GM23248 (cell line): ENCODE measurements at places on chromosomes 6 and 20.
A peak's percentile ranks its signal among the peaks of the same experiment; 100 is the strongest.

- DNase-seq, result peak; percentile 83
These were observed 25.8 kb downstream of the HLA-C start for GRCh38 chr6:31246051-31246521.

DNA sequence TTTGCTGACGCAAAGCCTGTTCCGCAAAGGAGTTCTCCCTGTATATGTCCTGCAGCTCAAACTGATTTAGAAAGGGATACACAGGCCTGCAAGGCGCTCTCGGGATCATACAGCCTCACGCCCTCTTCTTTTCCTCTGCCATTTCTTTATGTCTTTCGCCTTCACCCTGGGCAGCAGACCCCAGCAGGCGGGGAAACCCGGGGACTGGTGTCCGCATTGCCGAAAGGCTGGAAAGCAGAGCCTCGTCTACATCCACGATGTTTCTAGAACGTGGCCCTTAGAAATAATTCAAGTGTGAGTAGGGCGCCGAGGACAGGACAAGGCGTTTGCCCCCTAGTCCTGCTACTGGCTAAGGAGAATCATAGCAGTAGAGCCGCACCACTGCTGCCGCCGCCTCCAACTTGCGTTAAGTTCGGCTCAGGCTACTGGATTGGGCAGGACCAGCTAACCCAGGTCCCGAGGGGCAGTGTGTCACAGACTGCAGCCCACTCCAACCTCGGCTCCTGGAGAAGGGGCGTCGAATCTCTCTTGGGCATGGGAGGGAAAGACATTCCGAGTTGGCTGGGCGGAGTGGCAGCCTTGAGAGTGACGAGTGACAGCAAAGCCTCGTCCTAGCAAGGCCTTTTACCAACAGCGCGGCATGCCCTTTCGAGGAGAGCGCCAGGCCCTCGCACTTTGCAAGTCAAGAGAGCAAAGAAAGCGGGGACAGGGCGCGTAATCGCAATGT lies 2.6 kb upstream of the TBX18 start:
- DNase-seq, result no peak

- no peak for DNase-seq
These were observed 105.6 kb upstream of the NXT1 start for GRCh38 chr20:23244916-23245552.

DNA sequence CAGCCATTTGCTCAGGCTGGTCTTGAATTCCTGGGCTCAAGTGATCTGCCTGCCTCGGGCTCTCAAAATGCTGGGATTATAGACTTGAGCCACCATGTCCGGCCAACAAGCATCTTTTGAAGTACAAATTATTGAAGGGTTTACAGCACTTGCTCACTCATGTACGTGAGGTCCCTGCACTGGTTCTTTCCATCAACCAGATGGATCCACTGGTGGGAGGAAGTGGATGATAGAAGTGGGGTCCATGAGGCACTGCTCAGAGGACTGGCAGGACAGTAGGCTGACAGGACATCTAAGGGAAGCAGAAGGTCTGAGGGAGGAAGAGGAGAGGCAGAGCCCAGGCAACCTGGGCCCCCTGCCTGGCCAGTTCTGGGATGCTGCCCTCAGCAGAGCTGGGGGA lies 109.2 kb upstream of the NXT1 start:
- DNase-seq, result no peak

DNA sequence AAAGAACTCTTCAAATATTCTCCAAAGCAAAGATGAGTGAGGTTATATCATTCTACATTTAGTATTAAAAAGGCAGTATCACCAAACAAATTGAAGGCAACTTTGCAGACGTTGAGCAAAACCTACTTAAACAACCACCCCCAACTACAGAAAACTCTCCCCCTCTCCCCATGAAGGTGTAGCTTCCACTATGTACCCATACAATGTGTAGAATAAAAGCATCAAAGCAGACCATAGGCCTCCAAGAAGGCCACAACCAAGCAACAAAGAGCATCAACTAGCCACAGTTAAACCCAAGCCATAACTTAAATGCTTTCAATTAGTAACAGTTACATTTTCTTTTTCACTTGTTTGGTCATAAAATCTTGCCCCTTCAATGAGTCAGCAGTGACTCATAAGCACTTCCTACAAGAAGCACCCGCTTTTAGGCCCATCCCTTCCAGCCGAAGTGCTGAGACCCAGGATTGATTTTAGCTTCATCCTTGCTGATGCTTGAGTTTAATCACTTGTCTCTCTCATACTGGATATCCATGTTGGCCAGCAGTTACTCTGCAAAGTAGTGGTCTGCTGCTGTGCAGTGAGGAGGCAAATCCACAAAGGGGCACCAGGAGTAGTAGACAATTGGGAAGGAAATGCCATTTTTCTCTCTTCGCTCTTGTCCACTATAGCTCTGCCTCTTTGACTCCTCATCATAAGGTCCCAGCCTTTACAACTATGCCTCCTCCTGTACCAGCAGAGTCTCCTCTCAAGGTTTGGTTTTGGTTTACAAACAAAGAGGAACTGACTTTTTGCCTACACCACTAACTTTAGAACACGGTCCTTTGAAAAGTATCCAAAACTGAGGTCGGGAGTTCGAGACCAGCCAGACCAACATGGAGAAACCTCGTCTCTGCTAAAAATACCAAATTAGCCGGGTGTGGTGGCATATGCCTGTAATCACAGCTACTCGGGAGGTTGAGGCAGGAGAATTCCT lies 8.4 kb upstream of the NUP153 start:
- DNase-seq, result peak; percentile 93

- no peak for DNase-seq
These were observed 50.6 kb downstream of the SRC start for GRCh38 chr20:37396416-37397075.

DNA sequence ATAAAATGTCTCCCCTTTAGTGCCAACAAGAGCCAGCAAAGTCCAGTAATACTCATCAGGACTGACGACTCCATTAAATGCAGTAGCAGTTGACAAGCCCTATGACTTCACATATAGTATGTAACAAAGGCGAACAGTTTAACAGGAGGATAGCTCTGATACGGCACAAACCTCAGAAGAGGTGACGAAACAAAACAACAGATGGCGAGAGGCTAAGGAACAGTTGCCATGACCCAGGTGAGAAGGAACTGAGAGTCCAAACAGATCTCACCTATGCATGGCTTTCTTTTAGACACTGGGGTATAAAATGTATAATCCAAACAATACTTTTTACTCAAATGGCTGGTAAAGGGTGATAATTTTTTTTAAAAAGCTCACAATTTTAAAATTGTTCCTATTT lies 37.1 kb downstream of the SYNE1 start:
- DNase-seq, result no peak

- no peak for DNase-seq
These were observed 198.1 kb downstream of the DLL1 start for GRCh38 chr6:170092826-170093225.

DNA sequence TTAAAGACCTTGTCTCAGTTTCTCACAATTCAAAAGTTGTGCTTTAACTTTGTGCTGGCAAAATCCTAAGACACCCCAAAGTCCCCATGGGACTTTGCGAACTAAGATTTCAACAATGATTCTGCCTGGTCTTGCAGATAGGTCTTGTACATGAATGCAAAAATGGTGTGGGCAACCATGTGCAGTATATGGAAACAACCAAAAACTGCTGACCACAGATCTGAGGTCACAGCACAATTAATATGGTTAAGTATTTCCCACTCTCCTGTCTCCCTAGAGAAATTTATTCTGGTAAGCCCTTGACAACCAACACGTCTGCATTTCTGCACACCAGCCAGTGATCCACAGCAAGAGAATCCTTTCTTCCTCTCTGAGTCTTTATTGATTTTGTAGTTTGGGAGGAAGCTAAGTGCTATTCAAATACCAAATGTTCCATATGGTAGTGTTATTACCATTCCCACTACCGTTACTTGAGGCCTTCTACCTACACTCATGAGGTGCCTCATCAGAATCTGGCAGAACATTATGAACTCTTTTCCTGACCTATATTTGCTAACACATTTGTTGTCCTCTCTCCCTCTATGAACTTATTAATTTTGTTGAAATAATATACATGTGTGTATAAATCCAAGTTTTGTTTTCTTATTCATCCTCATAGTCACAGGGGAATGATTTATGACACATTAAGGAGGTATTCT lies 178.7 kb downstream of the ATXN1 start:
- no peak for DNase-seq

GRCh38 chr20:62898970-62899632 lies 27.2 kb downstream of the DIDO1 start:
- no peak for DNase-seq

DNA sequence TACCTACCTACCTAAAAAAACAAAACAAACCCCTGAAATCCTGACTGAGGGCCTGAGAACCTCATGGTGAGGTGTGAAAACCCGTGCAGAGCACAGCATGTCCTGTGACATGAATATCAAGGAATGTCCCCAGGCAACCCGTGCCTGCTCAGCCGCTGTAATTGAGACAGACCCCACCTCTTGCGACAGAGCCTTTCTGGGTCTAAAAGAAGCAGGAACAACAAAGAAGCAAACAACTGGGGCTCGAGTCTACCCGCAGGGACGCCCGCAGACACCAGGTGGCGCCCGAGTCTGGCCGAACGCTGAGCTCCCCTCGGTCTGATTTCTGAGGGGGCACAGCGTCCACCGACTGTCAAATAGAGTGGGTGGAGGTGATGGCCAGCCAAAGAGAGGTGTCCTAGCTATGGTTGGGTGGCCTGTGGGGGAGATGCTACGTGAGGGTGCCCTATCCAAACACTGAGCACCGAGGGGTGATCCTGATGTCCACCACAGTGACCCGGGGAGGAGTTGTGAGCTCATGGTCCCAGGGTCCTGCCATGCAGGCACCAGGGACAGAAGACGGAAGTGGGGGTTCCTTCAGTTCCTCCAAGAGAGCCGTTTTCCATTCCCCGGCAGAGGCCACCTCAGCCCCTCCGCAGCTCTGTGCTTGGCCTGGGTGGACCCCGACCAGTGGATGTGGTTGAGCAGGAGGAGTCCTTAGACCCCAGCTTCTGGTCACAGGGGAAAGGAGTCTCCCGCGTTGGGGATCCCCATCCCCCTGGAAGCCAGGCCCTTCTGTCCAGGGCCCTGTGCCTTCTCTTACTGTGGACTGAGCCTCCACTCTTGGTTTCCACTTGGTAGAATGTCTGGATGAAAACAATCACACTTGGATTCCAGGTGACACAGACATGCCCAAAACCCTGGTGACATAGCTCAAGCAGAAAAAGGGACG lies 268.2 kb downstream of the CDC5L start:
- peak; percentile 76 for DNase-seq

- peak; percentile 14 for DNase-seq
These were observed 76.8 kb downstream of the THEMIS start for GRCh38 chr6:127824061-127824460.

GRCh38 chr20:20498076-20498861 lies 130.4 kb downstream of the INSM1 start:
- DNase-seq, result peak; percentile 43

GRCh38 chr6:167153521-167153959 lies 4.2 kb downstream of the GPR31 start:
- DNase-seq, result peak; percentile 29
